ENCODE measurements at places on chromosomes 2 and 18.

DNA sequence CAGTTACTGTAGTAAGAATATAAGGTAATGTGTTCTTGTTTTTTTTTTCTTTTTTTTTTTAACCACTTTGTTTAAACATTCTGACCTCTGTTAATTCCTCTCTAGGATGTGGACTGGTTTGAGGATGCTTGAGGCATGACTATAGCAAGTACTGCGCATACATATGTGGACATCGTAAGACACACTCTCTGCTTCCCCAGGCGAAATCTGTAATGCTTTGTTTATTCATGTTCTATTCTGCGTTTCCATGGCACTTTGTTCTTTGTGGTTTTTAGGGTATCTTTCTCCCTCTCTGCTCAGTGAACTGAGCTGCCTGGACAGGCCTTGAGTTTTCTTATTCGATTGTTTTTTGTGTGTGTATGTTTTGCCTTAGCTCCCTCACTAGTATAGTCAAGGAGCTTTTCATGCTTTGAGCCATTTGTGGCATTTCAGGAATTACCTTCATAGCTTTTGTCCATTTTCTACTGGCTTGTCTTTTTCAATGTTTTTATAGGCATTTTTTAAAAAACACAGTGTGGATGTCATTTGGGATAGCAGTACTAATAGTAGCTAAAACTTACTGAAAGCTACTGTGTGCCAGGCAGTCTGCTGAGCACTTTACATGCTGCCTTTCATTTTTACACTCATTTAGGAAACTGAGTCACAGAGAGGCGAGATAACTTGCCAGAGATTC is 1.9 kb upstream of the SH3BP4 start:
- peaks cover 37% of the 10 kb centered on the region for H3K4me1 ChIP-seq
- no peak overlapping the region for H3K4me3 ChIP-seq
- H3K36me3 ChIP-seq, result no peaks in the 10 kb centered on the region

GRCh38 chr18:10689236-10690034 is 163.6 kb downstream of the NAPG start:
- no peak overlapping the region for H3K4me3 ChIP-seq
- no peaks in the 10 kb centered on the region for H3K36me3 ChIP-seq
- H3K4me1 ChIP-seq, result no peaks in the 10 kb centered on the region
- H3K27ac ChIP-seq, result no peak overlapping the region

DNA sequence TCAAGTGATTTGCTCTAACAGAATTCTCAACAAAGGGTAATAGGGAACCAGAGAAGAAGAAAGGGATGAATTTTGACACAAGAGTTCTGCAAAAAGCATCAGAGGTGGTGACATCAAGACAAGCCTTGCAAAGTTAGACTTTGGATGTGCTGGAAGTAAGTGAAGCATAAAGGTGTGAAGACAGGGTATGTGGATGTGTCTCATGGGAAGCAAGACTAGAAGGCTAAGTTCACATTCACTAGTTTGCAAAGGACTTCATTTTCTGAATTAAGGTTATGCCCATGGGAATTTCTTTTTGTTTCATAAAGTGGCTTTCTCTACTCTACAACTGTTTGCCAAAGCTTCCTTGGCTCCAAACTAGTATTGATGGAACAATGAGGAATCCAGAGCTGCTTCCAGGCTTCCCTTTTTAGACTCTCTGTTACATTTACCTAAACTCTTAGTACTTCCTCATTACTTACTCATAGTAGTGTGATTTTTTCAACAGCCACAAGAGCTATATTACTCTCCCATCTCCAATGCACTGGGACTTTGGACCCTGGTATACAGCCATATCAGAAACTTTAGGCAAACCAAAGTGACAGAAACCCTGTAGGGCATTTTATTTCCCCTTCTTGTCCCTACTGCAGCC is 21.1 kb upstream of the IHH start:
- peaks cover 15% of the 10 kb centered on the region for H3K36me3 ChIP-seq
- peaks cover 24% of the 10 kb centered on the region for H3K4me1 ChIP-seq
- peak overlapping the region; percentile 95 for H3K27ac ChIP-seq
- no peaks in the 10 kb centered on the region for H3K27me3 ChIP-seq

GRCh38 chr2:8086796-8087479 is 594.9 kb upstream of the ID2 start:
- no peaks in the 10 kb centered on the region for H3K27me3 ChIP-seq
- no peak overlapping the region for H3K27ac ChIP-seq
- no peaks in the 10 kb centered on the region for H3K36me3 ChIP-seq
- no peak for DNase-seq
- no peaks in the 10 kb centered on the region for H3K4me1 ChIP-seq

GRCh38 chr2:170822290-170823087 is 5.8 kb downstream of the GAD1 start:
- no peaks in the 10 kb centered on the region for H3K36me3 ChIP-seq
- no peak overlapping the region for H3K27ac ChIP-seq
- peaks cover 60% of the 10 kb centered on the region for H3K4me1 ChIP-seq
- peak overlapping the region; percentile 25 for H3K4me3 ChIP-seq

DNA sequence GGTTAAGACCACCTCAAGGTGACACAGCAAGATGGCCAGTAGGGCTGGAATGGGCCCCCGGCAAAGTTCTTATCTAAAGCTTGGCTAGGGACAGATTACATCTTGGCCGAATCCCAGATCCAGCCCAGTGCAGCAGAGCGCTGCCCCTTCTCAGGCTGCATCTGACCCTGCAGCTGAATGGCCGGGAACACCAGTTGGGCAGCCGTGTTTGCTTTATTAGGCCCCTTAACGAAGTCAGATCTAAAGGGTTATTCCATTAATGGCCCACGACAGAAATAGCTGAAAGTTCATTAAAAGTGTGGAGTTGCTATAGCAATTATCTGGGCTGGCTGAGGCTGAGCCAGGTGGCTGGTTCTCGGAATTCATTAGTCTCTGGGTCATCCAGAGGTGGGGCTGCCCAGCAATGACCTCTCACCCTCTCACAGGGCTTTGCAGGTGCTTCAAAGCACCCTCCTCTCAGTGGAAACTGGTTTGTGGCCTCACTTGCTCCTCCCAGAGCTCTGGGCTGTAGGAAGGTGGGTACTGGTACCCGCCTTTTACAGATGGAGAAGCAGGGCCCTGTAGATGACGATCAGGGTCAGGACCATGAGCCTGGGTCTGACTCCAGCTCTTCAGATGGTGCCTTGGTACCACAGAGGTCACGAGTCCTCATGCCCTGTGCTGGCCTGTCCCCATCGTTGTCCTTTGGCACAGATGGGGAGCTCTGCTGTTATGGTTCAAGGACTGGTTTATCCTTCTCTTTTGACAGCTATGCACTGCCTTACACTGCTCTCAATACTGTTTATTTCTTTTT is 68.8 kb downstream of the EMX1 start:
- H3K36me3 ChIP-seq, result peaks cover 4% of the 10 kb centered on the region
- H3K27me3 ChIP-seq, result no peaks in the 10 kb centered on the region
- DNase-seq, result peak; percentile 72
- H3K4me1 ChIP-seq, result peaks cover 36% of the 10 kb centered on the region
- H3K27ac ChIP-seq, result peak overlapping the region; percentile 55

- H3K36me3 ChIP-seq, result no peaks in the 10 kb centered on the region
- no peaks in the 10 kb centered on the region for H3K4me1 ChIP-seq
- no peak for DNase-seq
- H3K4me3 ChIP-seq, result no peak overlapping the region
- no peaks in the 10 kb centered on the region for H3K27me3 ChIP-seq
Measured at GRCh38 chr2:178828486-178828881, 21.3 kb upstream of the TTN start.

- no peak overlapping the region for H3K4me3 ChIP-seq
- no peaks in the 10 kb centered on the region for H3K36me3 ChIP-seq
- no peaks in the 10 kb centered on the region for H3K4me1 ChIP-seq
- no peak overlapping the region for H3K27ac ChIP-seq
Measured at GRCh38 chr2:168097431-168097830, 150.0 kb downstream of the STK39 start.

DNA sequence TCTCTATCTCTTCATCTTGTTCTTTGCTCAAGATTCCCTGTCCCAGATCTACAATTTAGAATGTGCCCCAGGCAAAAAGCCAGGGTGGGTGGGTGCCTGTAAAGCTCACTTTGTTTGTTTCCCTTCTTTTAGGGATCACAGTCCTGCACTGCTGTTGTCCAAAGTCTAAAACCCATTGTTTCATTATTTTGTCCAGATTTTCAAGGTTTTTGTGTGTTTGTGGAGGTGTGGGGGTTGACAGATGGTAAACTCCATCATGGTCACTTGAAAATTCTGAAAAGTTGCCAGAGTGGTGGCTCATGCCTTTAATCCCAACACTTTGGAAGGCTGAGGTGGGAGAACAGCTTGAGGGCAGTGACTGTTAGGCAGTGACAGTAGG is 41.5 kb downstream of the YES1 start:
- H3K36me3 ChIP-seq, result no peaks in the 10 kb centered on the region
- peaks cover 26% of the 10 kb centered on the region for H3K4me1 ChIP-seq
- H3K4me3 ChIP-seq, result no peak overlapping the region
- no peak for DNase-seq
- H3K27ac ChIP-seq, result no peak overlapping the region
